ENCODE measurements at places on chromosomes 2 and 18. TPM values are rescaled to one million over a fixed set of nuclear protein-coding genes. Genes with fewer than 3 reads are reported as not detected.

The IL1B gene
- not detected for total RNA-seq

The ERFE gene
- total RNA-seq, result 0.66 TPM

The PAIP2B gene
- 0.54 TPM for total RNA-seq

The LYPD6B gene
- total RNA-seq, result not detected

The DCC gene
- total RNA-seq, result under 0.01 TPM

The CARF gene
- total RNA-seq, result 2.6 TPM

The SERPINB2 gene
- total RNA-seq, result 30.7 TPM

The CDH2 gene
- total RNA-seq, result 137 TPM

The MAPK4 gene
- not detected for total RNA-seq

The GREB1 gene
- 0.09 TPM for total RNA-seq

The DIS3L2 gene
- 21.6 TPM for total RNA-seq

The SPR gene
- 46.5 TPM for total RNA-seq

The SGO2 gene
- total RNA-seq, result 9.0 TPM

The REG3G gene
- total RNA-seq, result not detected

The SMAD7 gene
- total RNA-seq, result 42.6 TPM

The MARCHF4 gene
- total RNA-seq, result 7.2 TPM

The LINC00305 gene
- not detected for total RNA-seq

The DTNA gene
- 2.1 TPM for total RNA-seq

The ATG4B gene
- total RNA-seq, result 75.1 TPM

The MYL1 gene
- not detected for total RNA-seq

The GKN1 gene
- not detected for total RNA-seq

The OTOS gene
- not detected for total RNA-seq

The AQP12A gene
- not detected for total RNA-seq
